Esophagus squamous epithelium (tissue), 5 donors: ENCODE measurements at places on chromosomes 7 and 10.
A peak's percentile ranks its signal among the peaks of the same experiment; 100 is the strongest.

DNA sequence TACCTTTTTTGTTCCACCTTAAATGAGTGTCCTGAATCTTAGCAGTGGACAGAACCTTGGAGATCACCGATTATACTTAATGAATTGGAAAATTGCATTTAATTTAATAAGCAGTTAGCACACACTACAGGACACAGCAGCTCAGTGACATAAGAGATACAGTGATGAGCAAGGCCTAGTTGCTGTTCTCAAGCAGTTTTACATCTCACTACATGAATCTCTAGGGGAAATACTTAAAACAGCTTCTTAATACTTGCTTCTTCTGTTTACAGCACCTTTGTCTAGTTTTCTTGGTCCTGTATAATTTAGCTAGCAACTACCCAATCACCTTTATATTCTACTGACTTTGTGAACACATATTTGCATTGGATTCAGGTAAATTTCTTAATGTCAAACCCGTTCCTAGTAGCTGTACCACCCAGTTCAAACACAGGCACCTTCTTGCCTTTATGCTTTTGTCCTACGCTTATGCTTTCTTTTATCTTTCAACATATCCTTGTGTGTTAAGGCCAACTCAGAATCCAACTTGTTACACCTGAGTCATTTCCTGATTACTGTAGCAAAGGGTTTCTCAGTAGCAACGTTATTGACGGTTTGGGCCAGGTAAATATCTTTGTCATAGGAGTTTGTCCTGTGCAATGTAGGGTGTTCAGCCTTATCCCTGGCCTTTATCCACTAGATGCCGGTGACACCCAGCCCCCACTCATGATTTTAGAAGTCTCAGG, 1.8 kb downstream of the STAM start:
- DNase-seq: no peak

DNA sequence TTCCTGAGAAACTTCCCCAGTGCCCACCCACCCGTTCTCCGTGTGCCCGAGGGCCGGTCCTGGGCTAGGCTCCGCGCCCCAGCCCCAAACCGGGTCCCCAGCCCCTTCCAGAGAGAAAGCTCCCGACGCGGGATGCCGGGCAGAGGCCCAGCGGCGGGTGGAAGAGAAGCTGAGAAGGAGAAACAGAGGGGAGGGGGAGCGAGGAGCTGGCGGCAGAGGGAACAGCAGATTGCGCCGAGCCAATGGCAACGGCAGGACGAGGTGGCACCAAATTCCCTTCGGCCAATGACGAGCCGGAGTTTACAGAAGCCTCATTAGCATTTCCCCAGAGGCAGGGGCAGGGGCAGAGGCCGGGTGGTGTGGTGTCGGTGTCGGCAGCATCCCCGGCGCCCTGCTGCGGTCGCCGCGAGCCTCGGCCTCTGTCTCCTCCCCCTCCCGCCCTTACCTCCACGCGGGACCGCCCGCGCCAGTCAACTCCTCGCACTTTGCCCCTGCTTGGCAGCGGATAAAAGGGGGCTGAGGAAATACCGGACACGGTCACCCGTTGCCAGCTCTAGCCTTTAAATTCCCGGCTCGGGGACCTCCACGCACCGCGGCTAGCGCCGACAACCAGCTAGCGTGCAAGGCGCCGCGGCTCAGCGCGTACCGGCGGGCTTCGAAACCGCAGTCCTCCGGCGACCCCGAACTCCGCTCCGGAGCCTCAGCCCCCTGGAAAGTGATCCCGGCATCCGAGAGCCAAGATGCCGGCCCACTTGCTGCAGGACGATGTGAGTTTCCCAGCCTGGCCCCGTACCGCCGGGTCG, at the start of gene SCD:
TSS of gene SCD (plus strand) at position 469 of the 803 bp plus-strand sequence. CDS start at position 741, 272 bp downstream.
- DNase-seq: peak; percentile 20

DNA sequence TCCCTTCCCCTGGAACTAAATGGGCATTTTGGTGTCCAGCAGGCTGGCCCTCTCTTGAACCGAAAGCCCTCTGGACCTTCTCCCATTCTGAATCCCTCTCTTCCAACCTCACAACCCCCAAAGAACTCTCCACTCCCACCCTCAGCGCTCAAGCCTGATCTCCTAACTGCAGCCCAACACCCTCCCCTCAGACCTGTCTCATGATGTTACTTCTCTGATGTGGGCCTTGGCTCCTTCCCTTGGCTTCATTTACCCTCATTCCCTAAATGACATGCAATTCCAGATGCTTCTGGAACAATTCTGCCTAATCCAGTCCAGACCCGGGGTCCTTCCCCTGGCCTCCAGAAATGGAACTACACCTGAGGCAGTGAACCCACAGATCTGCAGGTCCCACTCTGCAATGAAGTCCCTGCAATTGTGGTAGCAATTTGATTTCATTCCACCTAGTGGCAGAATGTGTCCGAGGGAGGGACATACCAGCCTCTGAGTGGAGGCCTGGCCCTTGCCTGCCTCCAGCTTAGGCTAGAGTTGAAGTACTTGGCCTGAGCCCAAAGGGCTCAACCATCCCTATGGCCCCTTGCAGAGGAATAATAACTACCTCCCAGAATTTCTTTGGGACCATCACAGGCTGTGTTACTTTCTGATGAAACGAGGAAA, 4.1 kb upstream of the CEP41 start:
- DNase-seq: no peak

DNA sequence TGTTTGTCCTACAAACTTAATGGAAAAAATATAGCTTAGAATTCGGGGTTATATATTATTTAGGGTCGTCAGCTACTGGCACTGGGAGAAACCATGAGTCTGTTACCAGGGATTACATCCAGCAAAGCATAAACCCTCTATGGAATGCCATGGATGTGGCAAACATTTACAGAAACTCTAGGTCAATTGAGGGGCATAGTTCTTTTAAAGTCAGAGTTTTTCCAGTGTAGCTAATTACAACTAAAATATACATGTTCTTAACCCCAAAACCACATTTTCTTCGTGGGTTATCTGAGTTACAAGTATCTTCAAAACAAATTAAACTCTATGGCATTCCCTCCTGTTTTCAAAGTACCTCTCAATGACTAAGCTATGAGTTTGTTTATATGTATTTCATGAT, 99.3 kb upstream of the THSD7A start:
- DNase-seq: no peak

DNA sequence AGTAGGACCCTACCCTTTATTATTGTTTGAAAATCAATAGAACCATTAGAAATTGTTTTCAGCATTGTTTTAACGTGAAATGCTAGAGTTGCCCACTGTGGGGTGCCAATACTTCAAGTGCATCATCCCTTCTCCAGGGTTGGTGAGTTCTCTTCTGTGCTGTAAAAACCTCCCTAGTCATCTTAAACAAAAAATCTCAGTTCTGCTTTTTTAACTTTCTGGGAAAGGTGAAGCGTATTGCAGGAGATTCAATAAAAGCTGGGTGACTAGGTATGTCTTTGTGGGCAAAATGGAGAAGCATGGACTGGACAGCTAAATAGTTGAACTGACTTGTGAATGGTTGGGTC, 699.1 kb downstream of the SUGCT start:
- DNase-seq: no peak
